ENCODE measurements at places on chromosomes 2 and 18. TPM values are rescaled to one million over a fixed set of nuclear protein-coding genes. Genes with fewer than 3 reads are reported as not detected.

GRCh38 chr2:230942920-230943896, 18.2 kb upstream of the GPR55 start:
- DNase-seq, result no peak

GRCh38 chr18:35876243-35876642, 96.2 kb upstream of the RMP24 start:
- no peak for DNase-seq

GRCh38 chr2:35294636-35295263, 1060.8 kb upstream of the CRIM1 start:
- DNase-seq, result no peak

CTDP1 gene
- total RNA-seq, result 8.4 TPM

UGT1A4 gene
- not detected for total RNA-seq

- no peak for DNase-seq
These were observed 92.8 kb upstream of the BARD1 start for GRCh38 chr2:214902286-214902685.

GRCh38 chr2:120558847-120559246, 176.8 kb upstream of the GLI2 start:
- DNase-seq, result no peak

- no peak for DNase-seq
These were observed 3.3 kb downstream of the TFCP2L1 start for GRCh38 chr2:121281694-121282093.

DNA sequence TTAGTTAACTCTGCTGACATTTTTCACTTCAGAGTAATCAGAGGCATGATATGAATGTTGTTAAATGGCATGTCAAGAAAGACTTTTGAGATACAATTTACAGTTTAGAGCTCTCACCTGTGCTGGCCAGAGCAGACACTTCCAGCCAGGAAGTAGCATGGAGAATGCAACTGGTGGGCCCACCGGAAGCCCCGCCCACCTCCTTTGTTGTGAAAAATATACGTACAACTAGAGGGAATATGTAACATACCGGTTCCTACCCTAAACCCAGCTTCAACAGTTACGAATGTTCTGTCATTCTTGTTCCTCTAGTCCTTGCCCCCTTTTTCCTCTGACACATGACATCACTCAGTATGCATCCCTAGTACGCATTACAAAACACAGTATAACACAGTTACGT, 70.2 kb upstream of the ITM2C start:
- peak; percentile 60 for DNase-seq

GRCh38 chr2:152480821-152481399, 145.9 kb downstream of the FMNL2 start:
- DNase-seq, result no peak

DNA sequence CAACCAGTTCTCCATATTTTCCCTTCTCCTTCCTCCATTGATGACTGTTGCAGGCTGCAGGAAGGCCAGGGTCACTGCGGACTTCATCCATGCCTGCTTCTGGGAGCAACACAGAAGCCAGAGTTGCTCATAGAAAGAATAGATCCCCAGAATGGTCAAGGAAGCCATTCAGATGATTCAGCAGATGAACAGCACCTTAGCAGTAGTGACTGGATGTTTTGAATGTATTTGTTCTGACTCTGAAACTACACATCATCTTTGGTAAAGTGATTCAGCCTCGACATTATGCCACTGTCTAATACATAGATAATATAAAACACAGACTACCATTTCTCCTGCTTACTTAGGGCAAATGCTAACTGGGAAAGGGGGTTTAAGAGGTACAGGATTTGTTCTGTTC, 411.6 kb downstream of the RND3 start:
- DNase-seq, result no peak

Data from Right ventricle myocardium inferior (tissue), 1 donor.